ENCODE measurements at places on chromosomes 16 and 17.

DNA sequence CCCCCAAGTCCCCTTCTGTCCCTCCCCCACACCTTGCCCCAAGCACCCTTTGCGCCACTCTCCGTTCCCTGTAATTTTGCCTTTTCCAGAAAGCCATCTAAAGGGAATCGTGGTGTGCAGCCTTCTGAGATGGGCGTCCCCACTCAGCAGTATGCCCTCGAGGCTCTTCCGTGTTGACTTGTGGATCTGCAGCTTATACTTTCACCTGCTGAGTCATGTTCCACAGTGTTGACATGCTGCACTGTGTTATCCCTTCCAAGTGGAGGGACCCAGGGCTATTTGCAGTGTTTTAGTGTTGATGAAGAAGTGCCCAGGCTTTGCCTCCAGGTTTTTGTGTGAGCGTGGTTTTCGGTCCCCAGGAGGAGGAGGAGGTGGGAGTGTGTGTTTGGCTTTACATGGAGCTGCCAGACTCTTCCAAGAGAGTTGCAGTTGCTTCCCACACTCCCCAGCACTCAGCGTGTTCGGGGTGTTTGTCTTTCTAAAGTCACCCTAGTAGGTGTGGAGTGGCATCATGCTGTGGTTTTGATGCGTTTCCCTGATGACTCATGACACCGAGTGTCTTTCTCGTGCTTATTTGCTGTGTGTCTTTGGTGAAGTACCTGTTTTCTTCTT lies 32.1 kb upstream of the JPT2 start:
- DNase-seq = peak; percentile 3

- DNase-seq = no peak
Measured at GRCh38 chr16:70250748-70251628, 752 bp downstream of the EXOSC6 start.

DNA sequence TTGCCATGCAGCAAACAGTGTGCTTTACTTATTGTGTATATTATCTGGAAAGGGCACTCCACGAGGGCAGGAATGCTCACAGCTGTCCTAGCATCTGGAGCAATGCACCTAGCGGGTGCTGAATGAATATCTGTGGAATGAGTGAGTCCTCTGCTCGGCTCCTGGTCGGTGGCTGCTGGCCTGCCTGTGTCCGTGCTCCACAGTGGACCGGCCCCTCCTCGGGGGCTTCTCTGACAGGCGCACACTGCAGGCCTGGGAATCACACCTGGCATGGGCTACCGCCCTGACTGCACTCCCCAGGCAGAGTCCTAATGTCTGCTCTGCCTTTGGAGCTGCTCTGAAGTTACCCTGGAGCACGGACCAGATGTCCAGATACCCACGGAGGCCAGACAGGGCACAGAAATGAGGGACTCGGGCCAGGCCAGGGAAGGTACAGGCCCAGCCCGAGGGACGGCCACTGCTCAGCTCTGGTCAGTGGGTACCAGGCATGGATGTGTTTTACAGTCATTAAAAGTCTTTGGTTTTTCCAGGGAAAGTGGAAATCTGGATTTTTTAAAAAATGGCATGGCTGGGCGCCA lies 21.1 kb upstream of the AKTIP start:
- no peak for DNase-seq

DNA sequence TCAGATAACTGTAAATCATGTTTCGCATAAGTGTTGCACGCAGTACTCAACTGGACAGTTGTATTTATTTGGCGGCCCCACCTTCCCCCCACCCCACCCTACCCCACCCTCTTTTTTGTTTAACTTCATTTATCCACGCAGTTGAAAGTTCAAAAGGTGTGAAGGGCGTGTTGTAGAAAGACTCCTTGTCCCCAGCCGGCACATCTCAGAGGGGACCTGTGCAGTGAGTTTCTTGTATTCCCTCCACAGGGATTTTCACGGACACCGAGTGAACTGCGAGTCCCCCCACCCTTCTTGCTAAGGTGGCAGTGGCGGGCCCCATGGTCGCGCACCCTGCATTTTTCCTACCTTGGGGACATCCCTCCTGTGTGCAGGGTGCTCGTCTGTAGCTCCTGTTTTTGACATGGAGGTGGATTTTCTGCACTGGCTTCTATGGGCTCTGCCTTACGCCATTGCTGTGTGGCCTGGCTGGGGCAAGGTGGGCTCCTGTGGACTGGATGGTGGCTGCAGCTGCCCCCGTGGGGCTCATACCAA lies 36.2 kb downstream of the ADCY7 start:
- DNase-seq = no peak

DNA sequence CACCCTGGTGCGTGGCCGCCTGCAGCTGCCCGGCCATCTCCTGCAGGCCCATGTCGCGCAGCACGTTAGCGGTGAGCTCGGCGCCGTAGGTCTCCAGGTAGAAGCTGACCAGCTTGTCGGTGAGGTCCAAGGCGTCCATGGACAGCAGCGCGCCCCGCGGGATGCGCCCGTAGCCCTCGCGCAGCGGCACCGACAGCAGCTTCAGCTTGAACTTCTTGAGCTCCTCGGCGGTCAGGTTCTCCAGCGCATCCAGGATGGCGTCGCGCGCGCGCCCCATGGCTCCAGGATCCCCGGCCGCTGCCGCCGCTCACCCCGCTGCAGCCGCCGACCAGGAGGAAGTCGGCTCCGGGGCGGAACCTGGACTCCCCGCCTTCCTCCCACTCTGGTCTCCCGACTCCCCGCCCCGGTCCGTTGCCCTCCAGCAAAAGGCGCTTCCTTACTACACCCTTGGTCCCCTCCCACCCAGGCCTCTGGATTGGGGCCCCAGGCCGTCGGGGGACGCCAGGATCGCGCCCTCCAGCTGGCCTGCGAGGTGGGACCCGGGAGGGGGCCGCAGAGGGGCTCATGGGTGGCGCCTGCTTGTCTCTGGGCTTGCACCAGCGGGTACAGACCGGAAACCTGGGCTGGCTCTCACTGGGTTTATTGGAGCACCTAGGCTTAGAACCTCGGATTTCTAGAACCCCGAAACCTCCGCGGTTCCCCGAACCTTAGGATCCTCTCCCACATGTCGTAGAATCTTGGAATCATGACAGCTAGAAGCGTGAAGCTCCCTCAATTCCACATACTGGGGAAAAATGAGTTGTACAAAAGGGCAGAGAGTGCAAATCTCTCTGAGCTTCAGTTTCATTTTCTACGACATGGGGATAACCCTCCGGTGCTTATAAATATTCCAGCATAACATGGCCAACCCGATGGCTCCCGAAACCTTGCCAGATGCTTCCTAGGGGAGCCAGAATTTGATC lies at the start of gene PYCARD:
TSS of gene PYCARD (minus strand) at position 347 of the 962 bp plus-strand sequence. CDS start at position 277, 70 bp downstream.
- no peak for DNase-seq

DNA sequence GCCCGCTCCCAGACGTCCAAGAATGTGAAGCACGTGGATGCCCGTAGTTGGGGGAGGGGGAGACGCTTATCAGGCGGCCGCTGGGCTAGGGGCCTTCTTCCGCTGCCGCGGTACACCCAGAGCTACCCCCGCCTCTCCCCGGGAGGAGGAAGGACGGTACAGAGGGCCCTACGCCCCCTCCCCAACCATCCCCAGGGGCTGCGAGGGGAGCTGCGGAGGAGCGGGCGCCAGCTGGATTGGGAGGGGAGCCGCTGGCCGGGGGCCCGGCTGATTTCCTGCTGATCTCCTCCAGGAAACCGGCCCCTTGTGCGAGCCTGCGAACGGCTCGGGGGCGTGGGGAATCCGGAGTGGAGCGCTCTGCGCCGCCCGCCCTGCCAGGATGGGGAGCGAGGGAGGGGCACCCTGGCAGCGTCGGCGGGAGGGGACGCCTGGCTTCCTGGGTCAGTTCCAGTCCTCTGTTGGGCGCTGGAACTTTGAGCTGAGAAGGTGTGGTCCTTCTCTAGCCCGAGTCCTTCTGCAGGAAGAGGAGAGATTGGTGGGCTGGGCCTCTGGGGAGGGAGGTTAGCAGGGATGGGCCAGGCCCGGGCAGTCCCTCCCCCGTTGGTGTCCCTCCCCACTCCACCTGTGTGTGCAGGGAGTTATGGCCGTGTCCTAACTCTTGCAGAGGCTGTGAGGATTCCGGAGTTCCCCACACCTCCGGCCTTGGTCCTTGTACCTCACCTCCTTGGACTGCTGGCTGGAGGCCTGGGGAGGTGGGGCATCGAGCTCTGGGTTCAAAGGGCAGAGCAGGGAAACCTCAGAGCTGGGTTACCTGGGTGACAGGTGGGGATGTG lies 19.2 kb downstream of the GJD3 start:
- DNase-seq = no peak

- DNase-seq = no peak
Measured at GRCh38 chr17:55527540-55528118, 16.4 kb upstream of the SMIM36 start.

DNA sequence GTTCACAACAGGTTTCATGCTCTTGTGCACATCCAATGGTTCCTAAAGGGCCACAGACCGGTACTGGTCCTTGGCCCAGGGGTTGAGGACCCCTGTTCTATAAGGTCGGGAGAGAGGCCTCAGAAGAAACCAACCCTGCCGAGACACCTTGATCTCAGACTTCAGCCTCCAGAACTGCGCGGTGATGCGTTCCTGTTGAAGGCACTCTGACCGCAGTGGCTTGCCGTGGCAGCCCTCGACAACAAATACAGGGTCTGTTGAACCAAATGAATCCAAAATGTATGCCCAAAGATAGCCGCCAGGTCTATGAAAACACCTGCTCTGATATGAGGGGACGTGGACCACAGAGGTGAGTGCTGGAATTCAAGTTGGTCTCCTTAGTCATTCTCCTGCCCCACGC lies 389.8 kb downstream of the SEC14L1 start:
- no peak for DNase-seq

DNA sequence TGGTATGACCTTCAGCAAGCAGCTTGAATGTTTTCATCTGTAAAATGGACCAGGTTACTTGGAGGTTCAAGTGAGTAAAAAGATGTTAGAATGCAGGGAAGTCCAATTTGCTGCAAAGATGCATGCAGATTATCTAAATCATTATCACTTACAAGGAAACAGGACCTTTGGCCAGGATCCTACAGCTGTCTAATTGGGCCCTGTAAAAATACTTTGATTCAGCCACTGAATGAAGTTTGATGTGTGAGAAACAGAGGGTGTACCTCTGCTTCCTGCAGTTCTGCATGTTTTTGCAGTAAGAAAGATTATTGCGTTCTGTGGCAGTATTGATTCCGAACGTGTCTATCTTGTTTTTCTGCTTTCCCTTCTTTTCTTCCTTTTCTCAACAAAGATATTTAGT lies 10.2 kb downstream of the CDH13 start:
- DNase-seq = no peak

DNA sequence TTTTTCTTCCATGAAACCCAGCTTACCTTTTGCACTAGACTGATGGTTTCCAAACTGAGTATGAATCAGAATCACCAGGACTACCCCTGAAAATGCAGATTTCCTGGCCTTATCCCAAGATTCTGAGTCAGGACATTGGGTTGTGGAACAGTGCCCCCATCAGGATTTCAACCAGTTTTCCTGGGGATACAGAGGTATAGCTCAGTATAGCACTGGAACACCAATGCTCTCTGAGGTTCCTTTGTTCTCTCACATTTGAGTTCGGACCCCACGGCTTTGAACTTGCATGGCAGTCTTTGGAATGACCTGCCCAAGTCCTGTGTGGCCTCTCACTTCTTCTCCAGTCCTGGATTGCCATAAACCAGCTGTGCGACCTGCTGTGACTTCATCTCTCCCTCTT lies 12.8 kb upstream of the CCL8 start:
- no peak for DNase-seq

DNA sequence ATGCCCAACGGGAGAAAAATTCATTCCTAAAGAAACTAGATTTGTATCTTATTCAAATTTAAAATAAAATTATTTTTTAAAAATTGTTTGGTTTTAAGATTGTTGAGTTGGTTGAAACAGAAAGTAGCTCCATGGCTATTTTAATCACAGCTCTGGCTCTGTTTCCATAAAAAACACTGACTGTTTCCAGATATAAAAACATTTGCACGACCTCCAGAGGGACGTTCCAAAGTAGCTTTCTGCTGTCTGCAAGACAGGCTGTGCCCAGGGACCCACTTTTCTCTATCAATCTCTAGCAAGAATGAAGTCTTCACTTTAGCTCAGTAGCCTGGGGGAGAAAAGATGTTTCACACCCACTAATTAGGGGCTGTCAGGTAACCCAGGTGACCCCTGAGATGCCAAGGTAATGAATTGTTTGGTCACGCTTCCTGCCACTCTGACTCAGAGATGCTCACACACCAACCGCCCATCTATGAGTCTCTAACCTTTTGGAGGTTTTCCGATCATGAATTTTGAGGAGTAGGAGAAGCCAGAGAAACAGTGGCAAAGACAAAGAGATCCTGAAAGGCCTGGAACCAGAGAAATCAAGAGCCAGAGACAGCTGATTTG lies 220.1 kb upstream of the SOX9 start:
- DNase-seq = no peak

Data from stimulated activated CD8-positive, alpha-beta memory T cell treated with anti-CD3 and anti-CD28 coated beads, Interleukin-4, amount 100 ng/mL, for 1 hour (primary cell).